ENCODE measurements at places on chromosomes 5 and 9.

- DNase-seq: no peak
Observed at GRCh38 chr9:122213589-122214413, 15.0 kb downstream of the LHX6 start.

GRCh38 chr5:43609752-43610151, 6.8 kb downstream of the NNT start:
- no peak for DNase-seq

DNA sequence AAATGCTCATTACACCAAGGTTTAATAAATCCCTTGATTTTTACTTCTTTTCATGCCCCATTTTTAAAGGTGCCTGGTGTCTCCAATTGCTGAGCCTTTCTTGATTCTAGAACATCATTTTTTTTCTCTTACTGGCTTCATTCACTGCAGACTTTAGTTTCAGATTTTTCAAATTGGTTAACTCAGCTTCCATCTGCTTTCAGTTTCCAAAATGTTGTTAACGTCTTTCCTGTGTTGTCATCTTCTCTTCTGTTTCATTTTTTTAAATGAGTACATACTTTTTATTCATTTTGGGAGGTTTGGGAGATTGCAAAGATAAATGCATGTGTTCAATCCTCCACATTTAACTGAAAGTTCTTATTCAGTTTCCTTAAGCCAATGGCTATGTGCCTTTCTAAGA, 126.4 kb upstream of the CCNG1 start:
- no peak for DNase-seq

- DNase-seq: no peak
Observed at GRCh38 chr9:11500780-11501179, 888.0 kb upstream of the PTPRD start.

DNA sequence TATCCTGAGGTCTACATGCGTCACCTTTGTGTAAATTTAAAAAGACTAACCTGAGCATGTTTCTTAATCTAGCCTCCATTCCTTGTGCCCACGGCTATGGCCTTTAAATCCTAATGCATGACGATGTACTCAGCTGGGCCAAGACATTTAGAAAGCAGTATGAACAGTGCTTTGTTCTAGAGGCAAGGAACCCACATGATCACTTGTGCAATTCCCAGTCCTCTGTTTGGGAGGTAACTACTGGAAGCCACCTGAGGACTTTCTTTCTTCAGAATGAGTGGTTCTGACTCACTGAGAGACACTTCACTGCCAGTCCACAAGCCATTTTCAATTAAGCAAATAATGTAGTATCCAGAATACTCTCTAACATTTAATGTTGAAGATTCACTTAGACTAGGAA, 181.3 kb downstream of the RAB3C start:
- no peak for DNase-seq

DNA sequence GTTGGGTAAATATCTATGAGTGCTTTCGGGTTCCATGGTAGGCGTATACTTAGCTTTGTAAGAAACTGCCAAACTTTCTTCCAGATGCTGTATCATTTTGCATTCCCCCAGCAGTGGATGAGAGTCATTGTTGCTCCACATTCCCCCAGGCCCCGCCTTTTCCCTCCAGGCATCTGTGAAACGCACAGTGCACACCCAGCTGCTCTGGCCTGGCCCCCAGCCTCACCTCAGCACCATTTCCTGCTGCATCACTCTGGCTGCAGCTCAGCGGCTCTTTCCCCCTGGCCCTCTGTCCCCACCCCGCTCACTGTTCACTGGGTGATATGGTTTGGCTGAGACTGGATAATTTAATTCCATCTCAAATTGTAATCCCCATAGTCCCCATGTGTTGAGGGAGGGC, 76.6 kb upstream of the SPTLC1 start:
- no peak for DNase-seq

DNA sequence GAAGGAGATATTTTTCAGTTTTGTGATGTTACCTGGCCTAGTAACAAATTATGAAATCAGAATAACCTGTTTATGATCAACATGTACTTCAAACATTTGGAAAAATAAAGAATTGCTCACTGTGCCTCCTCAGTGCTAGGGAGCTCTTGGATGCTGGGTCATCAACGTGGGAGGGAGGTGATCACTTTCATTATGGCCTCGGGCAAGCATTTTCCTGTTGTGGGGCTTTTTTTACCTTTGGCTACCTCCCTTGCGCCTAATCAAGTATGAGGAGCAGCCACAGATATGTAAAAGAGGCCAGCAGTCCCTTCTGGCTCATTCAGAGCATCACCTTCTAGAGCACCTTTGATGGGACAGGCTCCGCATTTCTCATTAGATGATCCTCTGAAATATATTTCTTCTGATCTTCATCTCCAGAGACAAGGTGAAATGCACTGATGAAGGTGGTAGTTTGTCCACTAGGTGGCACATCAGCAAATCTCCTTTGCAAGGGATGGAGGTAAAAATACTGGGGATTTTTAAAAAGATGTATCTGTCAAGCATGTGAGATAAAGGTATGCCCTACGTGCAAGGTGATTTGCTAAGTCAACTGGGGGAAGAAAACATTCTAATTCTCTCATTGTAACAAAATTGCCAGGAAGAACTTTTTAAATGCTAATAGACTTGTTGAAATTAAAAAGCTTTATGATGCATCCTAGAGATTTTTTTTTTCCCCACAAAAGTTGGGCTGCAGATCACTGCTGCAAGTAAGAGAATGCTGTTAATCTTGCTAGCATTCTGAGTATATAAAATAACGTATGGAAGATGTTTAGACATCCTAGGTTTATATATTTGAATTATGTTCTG, 218.2 kb downstream of the MAST4 start:
- DNase-seq: no peak

GRCh38 chr9:120447959-120448500, 131.9 kb downstream of the CDK5RAP2 start:
- no peak for DNase-seq

- no peak for DNase-seq
Observed at GRCh38 chr9:110058304-110058953, 149.5 kb downstream of the C9orf152 start.

GRCh38 chr5:170913573-170913972, 51.8 kb downstream of the RANBP17 start:
- DNase-seq: no peak

DNA sequence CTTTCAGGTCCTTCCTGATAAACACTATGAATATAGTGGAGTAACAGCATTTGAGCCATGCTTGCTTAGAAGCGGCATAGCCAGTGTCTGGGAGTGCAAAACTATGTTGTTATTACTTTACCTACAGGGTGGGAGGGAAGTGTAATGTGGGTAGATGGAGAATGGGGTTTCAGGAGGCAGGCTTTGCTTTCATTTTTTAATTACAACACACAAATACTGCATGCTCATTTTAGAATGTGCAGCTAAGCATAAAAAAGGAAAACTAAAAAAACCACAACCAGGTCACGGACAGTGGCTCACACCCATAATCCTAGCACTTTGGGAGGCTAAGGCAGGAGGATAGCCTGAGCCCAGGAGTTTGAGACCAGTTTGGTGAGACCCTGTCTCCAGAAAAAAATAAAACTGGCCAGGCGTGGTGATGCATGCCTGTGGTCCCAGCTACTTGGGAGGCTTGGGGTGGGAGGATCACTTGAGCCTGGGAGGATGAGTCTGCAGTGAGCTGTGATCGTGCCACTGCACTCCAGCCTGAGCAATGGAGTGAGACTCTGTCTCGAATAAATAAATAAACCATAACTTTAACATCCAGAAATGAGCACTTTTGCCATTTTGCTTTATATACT, 20.2 kb downstream of the HAVCR1 start:
- DNase-seq: no peak

- DNase-seq: no peak
Observed at GRCh38 chr5:38541174-38541725, 15.2 kb downstream of the LIFR start.

- no peak for DNase-seq
Observed at GRCh38 chr9:136024286-136024685, 63.1 kb upstream of the UBAC1 start.

DNA sequence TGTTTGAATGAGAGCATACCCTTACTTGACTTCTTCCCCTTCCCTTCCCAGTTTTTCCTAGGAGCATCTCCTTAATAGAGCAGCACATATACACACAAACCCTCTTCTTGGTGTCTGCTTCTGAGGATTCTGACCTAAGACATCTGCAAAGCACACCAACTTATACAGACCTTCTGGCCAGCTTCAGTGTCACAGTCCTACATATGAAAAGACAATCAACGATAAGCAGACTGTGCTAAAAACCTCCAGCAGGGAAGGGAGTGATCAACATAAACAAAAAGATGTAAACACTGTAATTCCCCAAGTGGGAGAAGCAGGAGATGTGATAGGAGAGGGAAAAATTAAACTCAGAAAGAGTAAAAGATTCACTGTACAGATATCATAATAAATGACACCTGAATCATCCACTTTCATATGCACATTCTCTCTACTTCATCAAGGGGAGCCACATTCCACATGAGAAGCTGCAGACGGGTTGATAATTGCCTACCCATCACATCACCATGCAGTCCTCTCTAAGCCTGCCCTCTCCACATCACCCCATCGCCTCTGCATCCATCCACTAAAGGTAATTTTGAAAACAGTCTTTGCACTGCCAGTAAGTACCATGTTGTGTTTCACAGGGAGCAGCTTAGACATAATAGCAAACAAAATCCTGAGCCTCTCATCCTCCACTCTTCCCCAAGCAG, 13.0 kb downstream of the APBA1 start:
- no peak for DNase-seq

DNA sequence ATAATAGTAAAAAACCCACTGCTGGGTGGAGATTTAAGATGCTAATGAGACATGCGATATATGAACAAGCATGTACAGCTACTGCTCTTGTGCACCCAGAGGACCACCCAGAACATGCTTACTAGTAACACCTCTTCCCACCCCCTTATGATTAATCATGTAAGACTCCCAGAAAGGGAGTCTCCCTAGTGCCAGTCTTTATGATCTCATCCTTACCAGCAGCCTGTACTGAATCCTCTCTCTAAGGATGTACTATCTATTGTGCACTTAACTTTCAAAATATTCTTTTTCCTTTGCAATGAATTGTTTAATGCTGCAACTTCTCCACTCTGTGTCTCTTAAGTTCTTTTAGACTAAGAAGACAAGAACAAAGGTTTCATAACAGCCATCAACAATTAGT, 9.1 kb upstream of the MAT2B start:
- DNase-seq: no peak

GRCh38 chr5:20446121-20446520, 458.1 kb upstream of the CDH18 start:
- DNase-seq: no peak

DNA sequence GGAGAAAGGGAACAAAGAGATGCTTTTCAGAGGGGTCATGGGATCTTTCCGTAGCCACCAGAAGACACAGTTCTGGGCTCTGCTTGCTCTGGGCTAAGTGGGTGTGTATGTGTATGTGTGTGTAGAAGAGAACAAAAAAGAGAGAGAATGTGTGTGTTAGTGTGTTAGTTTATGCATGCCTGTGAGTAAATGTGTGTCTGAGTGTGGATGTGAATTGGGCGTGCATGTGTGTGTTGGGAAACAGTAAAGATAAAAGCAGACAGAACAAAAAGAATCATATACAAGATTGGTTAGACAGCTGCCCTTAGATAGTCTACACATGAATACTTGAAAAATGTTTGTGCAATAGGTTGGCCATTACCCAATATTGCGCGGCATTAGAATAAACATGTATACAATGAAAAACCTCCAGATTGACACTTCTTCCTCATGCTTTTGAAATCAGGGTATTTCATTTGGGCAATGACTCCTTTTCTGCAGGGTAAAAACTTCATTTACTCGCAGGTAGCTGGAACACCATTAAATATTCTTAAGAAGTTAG, 36.5 kb upstream of the HSPA9 start:
- no peak for DNase-seq

DNA sequence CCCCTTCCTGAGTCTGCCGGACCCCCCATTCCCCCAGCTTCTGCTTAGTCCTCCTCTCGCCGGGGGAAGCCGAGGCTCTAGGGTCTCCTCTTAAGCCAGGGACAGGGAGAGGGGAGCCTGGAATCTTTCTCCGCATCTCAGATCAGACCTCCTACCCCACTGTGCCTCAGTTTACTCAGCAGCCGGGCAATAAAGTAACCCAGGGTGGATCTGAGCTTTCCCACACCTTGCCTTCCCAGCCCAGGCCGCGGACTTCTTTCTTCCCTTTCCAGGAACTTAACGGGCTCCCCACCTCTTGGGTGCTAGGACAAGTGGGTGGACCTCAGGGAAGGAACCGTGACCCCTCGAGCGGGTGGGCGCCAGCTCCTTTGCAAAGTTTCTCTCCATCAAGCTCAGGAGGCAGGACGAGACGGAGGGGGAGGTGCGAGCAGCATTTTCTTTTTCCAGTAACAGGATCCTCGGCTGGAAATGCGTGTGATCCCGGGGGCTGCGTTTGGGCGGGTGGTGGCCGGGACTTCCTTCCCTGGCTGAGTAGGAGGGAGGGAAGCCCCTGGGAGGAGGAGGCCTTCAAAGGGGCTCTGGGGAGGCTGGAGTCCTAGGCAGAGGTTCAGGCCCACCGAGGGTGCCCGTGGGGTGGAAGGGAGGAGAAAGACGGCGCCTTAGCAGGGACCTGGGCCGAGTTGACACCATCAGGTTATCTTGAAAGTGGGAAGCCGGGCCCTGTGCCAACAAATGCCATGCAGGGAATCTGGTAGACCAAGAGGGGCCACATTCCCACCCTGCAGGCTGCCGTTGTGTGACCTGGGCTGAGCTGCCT, 795 bp downstream of the DAB2IP start:
- no peak for DNase-seq

DNA sequence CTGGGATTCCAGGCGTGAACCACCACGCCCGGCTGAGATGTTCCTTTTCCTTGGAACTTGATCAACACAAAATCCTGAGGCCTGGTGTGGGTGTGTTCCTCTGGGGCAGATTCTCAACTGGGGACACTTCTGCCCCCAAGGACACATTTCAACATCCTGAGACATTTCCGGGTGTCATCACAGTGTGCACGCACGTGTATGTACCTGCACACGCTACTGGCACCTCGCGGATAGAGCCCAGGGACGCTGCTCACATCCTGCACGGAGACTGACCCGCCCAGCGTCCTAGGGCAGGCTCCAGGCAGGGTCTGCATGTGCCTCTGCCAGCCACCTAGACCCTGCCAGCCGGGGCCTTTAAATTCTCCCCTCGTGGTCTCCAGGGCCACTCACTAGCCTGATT, 8.0 kb downstream of the SAPCD2 start:
- DNase-seq: no peak

- DNase-seq: no peak
Observed at GRCh38 chr5:77816686-77817085, 40.5 kb upstream of the TBCA start.

GRCh38 chr5:115453391-115454095, 91.0 kb downstream of the FEM1C start:
- no peak for DNase-seq

- DNase-seq: no peak
Observed at GRCh38 chr9:113164536-113165300, 13.9 kb downstream of the SLC31A2 start.

GRCh38 chr9:107704774-107705173, 215.2 kb upstream of the KLF4 start:
- DNase-seq: no peak

DNA sequence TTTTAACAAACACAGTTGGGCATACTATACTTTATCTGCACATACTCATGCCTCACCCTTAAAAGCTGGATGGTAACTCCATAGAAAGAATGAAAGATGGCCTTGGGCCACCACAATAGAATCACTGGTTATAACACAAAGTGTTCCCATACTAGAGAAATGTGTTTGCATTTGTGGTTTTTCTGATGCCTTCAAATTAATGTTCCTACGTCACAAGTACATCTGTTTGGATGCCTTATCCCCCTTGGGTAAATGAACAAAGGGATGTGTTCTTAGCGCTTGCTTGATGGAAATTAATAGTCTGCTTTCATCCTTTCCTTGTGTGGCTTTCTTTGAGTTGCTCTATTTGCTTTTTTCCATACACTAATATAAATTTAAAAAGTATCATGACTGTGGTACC, 291.1 kb upstream of the PDE4D start:
- no peak for DNase-seq
